ENCODE measurements at places on chromosomes 5 and 9. TPM values are rescaled to one million over a fixed set of nuclear protein-coding genes. Genes with fewer than 3 reads are reported as not detected.

Gene BTNL8
- not detected for total RNA-seq

Gene POLK
- total RNA-seq, result 32.3 TPM

Gene C9orf153
- 0.43 TPM for total RNA-seq

Gene CER1
- total RNA-seq, result not detected

DNA sequence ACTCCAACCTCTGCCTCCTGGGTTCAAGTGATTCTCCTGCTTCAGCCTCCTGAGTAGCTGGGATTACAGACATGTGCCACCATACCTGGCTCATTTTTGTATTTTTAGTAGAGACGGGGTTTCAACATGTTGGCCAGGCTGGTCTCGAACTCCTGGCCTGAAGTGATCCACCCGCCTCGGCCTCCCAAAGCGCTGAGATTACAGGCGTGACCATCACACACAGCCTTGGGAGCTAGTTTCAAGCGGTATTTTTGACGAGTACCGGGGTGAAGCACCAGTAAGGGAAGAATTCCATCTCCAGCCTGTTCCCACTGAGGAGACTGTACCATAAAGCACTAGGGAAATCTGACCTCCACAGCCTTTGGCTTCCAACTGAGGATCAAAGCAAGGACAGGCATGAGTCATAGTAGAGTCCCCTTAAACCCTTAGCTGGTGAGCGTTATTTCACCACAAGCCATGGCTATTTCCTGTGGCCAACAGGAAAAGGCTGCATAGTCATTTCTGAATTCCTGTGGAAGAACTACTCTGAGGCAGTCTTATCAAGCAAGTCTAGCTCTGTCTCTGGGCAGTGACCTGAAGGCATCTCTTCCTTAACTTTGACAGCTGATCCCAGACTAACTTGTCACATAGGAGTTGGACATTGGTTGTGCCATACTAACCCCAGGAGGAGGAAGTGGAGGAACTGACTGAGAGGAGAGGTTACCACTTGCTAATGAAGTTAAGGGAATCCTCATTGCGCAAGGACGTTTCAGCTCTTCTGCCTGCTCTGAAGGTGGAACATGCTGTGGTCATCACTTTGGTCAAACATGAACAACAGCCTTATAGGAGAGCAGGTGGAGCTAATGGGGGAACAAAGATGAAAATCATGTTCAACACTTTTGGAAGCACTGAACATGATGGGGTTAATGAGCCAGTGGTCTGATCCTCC lies 85.8 kb upstream of the DMRT1 start:
- DNase-seq, result peak; percentile 84

DNA sequence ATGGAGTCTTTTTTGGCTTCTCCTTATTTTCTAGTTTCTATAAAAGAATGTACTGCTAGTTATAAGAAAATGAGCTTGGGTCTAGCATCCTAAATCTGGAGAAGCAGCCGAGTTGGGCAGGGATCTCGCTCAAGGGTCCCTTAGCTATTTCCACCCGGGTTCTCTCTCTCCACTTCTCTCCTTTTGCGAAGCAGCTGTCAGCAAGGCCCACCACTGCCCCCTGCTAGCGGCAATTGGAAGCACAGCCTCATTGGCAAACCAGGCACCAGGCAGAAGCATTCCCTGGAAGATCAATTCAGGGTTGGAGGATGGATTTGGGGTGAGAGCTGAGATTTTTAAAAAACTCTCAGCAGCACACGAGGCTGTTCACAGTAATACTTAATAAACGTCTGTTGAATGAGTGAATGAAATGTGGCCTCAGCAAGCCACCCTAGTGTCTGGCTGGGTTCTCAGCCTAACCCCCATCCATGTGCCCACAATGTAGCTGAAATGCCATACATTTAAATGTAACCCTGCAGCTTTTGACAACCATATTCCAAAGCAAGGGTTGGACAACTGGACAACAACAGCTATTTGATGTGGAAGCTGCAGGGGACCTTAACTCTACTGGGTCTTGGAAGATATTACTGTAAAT lies 34.6 kb upstream of the TNIP1 start:
- peak; percentile 78 for DNase-seq

- no peak for DNase-seq
Measured at GRCh38 chr5:168528521-168529373, at the start of gene FBLL1. TSS of gene FBLL1 (plus strand) at chr5:168529305. CDS start at chr5:168529505, 200 bp downstream.

DNA sequence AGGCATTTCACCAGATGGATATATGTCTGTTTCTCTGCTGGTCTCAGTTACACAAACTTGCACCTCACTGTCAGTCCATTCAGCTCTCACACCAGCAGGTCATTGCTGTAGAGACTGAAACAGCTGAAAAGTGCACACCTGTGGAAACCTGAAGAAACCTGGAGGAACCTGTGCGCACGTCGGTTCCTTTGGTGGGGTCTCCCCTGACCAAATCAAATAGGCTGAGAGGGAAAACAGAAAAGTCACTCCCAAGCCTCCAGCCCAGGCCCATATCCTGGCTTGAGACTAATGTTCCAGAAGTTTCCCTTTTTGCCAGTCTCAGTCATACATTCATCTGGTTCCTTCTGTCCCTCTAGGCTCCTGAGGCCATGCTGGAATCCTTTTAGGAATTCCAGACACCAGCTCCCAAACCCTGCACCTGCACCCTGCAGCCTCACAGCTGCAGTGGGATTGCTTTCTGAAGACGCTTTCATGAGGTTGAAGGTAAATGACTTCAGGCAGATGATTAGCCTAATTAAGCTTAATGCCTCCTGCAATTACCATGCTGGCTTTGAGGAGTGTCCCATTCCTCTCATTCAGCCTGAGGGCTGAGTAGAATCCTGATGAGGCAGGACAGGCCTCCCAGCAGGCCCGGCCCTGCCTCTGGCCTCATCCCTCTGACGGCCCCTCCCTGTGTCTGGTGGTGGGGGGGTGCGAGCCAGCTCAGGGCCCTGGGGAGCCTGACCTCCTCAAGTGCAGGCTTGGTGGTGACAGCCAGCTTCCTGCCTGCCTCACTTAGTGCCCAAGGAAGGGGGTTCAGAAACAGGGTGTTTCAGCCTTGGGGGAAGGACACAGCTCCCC lies 24.3 kb upstream of the CXCL14 start:
- no peak for DNase-seq

DNA sequence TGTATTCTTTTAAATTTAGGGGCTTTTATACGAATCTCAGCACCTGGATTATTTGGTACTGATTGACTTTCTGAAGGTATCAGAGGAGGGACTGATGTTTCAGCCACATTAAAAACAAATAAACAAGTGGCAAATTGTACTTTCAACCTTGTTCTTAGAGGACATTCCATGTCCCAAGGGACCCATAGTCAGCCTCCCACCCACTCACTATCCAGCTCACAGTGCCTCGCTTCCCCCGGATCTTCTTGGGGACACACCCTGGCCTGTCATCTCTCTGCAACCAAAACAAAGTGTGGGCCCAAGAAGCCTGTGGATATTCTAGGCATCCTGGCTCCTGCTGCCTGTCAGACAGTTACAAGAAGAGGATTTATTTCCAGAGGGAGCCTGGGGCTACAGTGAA lies 8.8 kb upstream of the BOD1 start:
- no peak for DNase-seq

- no peak for DNase-seq
Measured at GRCh38 chr9:12878351-12878978, 103.6 kb downstream of the LURAP1L start.

DNA sequence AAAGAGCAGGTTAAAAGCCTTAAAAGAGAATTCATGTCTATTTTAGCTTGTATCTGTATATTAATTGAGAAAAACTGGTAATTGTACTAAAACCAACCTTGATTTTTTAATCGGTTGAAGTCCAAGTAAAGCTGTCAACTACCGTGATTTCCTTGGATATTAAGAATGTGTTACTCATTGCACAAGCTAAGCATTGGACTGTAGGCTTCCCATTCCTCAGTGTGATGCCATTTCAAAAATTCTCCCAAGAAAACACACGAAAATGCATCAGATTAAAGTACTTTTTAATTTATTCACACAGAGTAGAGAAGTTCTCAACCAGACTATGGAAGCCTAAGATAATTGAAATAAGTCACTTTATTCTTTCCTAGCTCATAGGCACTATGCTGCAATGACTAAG lies 761.4 kb upstream of the TYRP1 start:
- no peak for DNase-seq
